Activated CD4-positive, alpha-beta T cell treated with anti-CD3 and anti-CD28 coated beads, Interleukin-2, amount 50 U/mL, for 24 hours (primary cell): ENCODE measurements at places on chromosomes 13 and 19.
A peak's percentile ranks its signal among the peaks of the same experiment; 100 is the strongest.

DNA sequence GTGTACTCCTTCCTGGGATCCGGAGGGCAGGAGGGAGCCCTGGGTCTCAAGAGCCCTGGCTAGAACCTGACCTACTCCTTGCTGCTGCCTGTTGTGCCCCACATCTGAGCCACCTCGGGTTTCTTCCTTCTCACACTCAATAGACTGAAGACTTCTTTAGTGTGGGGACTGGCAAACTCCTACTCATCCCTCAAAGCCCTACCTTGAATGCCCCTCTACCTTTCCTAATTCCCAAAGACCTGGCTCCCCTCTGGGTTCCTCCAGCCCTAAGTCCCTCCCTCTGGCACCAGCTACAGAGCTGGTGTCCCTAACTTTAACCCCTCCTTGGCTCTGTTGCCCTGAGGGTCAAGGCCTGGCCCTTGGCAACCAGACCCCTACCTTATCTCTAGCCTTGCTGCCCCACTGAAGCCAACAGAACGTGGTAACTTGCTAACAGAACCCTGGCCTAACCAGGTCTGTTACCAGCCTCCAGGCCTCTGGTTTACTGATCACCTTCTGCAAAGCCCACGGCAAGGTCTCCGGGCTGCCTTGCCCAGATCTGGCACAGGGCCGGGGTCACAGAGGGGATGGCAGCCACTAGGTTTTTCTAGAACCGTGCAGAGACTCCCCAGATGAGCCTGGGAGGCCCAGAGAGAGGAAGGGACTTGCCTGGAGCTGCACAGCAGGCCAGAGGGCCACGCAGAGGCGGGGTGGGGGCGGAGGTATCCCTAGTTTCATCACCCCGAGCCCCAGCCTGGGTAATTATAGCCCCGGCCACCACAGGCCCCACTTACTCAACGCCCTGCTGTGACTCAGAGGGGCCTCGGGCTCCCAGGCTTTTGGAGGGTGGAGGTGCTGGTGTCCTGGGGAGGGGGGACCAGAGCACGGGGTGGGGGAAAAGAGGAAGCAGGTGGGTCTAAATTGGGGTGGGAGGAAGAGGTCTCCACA is 15.3 kb downstream of the ZBTB7A start:
- no peak for DNase-seq

DNA sequence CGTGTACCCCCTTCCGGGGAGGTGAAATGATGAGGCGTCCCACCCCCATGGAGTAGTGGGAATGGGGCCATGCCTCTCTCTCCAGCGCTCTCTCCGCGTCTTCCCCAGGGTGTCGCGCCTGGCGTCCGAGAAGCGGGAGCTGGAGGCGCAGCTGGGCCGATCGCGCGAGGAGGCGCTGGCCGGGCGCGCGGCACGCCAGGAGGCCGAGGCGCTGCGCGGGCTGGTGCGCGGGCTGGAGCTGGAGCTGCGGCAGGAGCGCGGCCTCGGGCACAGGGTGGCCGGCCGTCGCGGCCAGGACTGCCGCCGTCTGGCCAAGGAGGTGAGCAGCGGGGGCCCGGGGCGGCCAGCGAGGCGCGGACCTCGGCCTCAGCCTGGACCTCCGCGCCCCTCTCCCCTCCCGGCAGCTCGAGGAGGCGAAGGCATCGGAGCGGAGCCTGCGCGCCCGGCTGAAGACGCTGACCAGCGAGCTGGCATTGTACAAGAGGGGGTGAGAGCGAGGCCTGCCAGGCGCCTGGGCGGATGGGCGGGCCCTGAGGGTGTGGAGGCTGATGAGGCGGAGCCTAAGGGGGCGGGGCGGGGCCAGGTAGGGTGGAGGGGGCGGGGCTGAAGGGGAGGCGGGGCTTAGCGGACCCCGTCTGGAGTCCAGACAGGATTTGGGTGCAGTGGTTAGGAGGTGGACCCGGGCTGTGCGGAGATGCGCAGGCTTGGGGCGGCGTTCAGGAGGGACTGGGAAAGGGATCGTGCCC is 7.7 kb downstream of the PGLYRP1 start:
- peak; percentile 43 for DNase-seq

DNA sequence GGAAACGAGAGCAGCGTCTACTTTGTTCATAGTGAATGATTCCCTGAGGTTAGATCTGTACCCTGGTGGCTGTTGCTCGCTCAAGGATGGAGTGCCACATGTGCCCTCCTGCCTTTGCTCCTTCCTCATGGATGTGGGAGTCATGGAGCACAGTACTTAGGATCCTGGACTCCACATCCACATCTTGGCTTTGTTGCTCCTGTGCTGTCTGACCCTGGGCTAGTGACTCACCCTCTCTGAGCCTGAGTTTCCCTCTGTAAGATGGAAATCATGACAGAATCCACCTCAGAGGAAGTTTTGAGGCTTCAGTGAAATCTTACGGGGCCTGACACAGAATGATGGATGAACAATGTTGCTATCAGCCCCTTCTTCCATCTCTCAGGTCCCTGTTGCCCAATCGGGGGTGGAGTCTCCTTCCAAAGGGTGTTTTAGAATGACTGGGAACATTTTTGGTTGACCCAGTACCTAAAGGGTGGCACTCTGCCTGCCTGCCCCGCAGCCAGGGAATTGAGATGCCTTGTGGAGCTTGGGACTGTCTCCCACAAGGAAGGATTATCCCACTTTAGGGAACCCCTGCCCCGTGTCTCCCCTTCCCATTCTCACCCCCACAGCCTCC is 9.8 kb upstream of the TIMM50 start:
- DNase-seq: no peak

DNA sequence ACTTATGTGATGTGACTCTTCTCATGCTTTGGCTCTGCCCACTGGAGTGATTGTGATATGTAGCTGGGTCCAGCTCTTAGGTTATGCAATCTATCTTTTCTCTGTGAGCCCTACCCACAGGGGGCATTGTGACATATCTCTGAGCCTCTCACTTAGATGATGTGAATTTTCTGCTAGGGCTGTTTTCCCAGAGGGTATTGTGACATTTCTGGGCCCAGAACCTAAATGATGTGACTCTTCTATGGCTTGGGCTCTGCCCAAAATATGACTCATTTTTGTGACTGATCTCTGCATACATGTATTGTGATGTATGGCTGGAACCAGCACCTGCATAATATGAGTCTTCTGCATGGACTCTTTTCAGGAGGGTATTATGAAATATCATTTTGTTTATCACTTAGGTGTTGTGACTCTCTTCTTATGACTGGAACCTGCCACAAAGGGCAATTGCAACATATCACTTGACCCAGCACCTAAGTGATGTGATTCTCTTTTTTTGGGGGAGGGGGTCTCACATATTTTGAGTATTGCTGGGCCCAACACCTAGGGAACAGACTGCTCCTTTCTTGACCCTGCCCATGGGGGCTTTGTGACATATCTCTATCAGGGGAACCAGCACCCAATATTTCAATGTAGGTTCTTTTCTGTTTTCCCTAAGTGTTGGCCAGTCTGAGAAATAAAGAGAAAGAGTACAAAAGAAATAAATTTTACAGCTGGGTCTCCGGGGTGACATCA is 12.1 kb upstream of the ZNF254 start:
- DNase-seq: no peak

- DNase-seq: no peak
These were observed 1.9 kb downstream of the CDC42EP5 start for GRCh38 chr19:54470991-54471782.
